GF-D8 (cell line): ENCODE measurements at places on chromosomes 2 and 18.

DNA sequence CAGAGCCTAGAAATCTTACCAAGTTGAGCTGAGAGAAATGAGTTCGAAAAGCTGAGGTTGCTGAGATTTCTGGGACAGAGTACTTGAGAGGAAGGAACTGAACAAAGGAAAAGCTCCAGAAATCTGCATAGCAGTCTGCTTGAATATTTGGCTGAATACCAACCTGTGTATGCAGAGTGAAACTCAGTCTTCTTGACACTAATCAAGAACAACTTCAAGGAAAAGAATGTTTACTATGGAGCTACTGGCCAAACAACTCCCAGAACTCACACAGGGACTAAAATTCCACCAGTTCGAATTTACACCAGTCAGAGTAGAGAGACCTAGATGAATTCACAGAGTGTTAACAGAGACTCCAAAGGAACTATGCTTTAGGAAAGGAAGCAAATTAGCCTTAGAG is 66.5 kb downstream of the USP37 start:
- DNase-seq = no peak

- no peak for DNase-seq
Observed at GRCh38 chr2:284896-285492, 2.9 kb downstream of the ALKAL2 start.

GRCh38 chr2:239778861-239779558 is 246.1 kb downstream of the NDUFA10 start:
- no peak for DNase-seq

GRCh38 chr18:21761471-21762115 is 21.0 kb downstream of the MIB1 start:
- DNase-seq = no peak

DNA sequence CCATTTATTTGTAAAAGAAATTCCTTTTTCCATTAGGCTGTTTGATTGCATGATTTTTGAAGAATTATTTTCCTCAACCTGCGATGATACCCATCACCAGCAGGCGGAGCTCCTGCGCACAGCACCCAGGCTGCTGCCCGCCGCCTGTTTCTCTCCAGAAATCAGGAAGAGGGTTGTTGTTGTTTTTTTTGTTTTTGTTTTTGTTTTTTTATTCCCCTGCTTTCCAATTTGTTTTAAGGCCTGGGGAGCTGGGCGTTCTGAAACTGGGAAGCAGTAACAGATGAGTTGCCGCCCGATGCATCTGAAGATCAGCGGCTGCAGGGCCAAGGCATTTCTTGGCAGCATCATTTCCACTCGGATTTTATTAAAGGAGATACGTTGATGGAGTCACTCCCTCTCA is 132.1 kb downstream of the MBP start:
- no peak for DNase-seq

DNA sequence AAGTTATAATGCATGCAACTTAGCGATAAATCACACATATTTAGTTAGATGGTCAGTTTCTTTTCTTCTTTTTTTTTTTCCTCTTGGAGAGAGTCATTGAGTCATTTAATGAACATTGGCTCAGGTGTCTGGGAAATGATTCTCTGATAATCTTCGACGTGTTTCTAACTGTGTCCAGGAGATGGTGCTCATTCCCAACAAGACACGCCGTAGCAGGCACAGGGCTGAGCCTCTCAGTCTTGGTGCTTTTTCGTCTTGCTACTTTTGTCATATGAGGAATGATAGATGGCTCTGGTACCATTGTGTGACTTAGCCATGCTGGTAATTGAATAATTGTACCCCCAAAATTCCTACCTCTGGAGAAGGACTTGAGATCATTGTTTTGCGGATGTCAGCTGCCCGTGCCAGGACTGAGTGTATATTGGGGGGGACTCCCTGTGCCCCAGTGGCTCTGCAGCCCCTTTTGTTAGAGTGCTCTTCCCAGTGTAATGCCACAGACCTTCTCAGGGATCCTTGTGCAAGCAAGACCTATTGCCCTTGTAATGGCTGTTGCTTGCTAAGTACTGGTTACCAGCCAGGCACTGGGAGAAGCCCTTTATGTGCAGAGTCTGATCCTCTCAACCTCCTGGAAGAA is 107.6 kb upstream of the CYRIA start:
- no peak for DNase-seq

GRCh38 chr2:231099918-231100317 is 24.9 kb downstream of the HTR2B start:
- DNase-seq = no peak

DNA sequence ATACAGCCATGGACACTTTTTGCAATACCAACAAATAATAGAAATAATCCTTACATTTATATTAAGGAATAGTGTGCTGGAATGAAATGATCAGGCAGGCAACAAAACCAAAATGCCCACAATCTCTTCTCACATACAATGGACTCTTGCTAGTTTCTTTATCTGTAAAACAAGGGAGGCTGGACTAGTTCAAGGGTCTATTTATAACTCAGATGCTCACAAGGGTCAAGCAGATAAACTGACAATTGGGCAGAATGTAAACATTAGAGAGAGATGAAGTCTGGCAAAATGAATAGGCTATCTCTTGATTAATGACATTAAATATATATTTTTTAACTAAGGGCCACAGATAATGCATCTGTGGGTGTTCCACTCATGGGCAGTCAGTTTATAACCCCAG is 11.4 kb downstream of the PPIL3 start:
- DNase-seq = no peak

DNA sequence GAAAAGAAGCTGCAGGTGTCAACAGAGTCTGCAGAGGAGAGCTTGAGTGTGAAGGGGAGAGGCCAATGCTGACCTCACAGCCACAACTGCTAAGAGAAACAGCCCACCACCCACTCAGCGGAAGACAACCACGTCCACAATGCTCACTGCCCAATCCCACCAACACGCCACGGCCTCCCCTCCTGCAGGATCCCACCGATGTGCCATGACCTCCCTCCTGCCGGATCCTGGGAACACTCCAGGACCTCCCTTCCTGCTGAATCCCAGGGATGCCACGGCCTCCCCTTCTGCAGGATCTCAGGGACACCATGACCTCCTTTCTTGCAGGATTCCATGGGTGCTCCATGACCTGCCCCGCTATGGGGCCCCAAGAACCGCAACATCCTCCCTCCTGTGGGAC is 267.7 kb downstream of the TWIST2 start:
- DNase-seq = no peak

DNA sequence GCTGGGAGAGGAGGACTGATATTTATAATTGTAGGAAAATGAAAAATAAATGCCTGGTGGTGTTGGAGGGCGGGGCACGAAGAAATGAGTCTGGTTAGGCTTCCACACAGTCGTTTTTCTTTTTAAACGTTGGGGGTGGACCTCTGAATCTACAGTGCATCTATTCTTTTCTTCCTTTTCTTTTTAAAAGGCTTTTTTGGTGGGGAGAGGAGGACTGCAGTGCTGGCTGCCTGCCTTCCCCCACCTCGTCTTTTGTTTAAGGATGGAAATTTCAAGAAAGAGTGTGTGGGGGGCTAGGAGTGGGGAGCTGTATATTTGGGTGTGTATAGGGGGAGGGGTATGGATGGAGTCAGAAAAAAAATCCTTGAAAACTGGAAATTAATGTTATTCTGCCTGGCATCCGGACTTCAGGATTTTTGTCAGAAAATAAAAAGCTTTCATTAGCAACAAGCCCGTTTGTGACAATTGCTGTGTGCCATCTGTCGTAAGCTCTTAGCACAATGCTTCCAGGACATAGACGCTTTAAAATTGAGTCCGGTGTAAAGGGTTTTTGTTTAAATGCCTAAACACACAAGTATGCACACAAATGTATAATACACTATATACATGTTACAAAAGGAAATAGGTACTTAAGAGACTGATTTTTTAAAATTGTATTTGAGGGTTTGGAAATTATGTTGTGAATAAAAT is 1.1 kb downstream of the MAP2 start:
- no peak for DNase-seq

DNA sequence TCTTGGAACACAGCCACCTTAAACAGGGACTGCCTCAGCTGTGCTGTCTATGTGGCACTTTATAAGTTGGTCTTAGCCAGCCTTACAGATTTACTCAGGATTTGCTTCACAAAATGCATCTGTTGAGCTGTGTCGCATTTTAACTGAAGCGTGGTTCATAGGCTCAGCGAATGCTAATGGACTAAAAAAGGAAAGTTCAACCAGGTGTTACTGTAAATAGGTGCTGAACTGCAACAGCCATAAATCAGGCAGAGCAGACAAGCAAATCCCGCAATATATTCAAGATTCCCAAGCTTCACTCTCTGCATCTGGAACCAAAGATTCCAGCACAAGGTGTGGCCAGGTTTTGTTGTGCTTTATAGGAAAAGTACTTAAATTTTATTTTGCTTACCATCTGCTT is 130.0 kb downstream of the EPHA4 start:
- no peak for DNase-seq

DNA sequence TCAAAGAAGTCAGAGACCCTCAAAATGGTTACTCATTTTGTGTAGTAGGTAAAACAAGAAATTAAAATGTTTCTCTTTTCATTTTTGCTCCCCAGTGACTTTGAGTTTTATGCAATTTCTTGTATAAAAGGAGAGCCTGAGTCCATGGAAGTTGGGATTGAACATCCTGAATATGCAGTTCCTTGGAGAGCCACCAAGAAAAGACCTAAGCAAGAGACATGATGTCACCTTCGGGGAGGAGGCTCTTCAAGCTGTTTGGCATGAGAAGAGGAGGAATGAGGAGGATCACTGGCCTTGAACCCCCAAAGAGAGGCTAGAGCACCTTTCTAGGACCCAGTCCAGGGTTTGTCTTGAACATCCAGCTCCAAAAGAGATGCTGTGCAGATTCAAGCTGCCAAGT is 83.5 kb upstream of the STPG4 start:
- no peak for DNase-seq

- DNase-seq = no peak
Observed at GRCh38 chr18:10063489-10063888, 149.7 kb downstream of the VAPA start.
